ENCODE measurements at places on chromosomes 7 and 10.

DNA sequence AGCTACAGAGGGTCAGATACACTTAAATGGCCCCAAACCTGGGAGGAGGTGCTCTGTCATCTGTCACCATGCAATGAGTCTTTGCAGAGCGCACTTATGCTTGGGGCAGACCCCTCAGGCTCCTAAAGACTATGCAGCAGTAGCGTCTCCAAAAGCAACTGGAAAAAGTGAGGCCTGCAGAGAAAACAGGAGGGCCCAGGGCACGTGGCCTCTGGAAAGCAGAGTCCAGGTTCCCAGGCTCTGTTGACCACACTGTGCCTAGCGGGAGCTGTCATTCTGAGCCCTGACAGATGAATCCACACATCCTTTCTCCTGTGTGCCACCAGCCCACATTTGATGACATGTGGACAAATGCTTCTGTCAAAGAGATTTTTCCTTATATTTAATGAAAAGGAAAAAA lies 66.4 kb downstream of the MINDY4 start:
- DNase-seq, result no peak

- DNase-seq, result no peak
Observed at GRCh38 chr7:100152937-100153666, 4.4 kb downstream of the LAMTOR4 start.

GRCh38 chr7:105267244-105267643 lies 121.5 kb downstream of the SRPK2 start:
- DNase-seq, result no peak

GRCh38 chr7:33582104-33582503 lies 323.2 kb upstream of the BMPER start:
- no peak for DNase-seq

DNA sequence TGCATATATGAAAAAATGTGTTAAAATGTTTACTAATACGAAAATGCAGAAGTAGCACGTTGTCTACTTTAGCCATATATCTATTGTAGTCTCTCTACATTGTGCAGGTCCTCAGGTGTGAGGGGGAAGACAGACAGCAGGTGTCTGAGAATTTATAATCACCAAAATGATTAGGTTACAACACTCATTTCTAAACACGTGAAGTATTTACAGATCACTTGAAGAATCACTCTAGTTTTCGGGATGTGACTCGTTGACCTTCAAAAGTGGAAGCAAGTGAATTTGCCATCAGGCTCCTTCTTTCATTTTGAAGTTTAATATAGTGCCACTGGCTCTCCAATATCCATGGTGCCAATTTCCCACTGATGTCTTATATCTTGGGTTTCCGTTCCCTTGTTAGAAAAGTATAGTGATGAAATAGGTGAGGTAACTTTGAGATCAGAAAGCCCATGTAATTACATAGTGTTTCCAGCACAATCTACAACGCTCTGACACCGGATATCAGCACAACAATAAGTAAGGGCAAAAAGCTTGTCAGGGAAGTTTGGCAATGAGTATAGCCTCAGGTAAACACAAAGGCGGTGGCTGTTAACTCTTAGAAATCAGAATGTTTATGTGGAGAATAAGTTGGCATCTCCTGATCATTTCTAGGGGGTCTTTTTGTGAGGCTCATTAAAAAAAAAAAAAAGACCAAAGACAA lies 57.5 kb upstream of the SP4 start:
- peak; percentile 14 for DNase-seq

DNA sequence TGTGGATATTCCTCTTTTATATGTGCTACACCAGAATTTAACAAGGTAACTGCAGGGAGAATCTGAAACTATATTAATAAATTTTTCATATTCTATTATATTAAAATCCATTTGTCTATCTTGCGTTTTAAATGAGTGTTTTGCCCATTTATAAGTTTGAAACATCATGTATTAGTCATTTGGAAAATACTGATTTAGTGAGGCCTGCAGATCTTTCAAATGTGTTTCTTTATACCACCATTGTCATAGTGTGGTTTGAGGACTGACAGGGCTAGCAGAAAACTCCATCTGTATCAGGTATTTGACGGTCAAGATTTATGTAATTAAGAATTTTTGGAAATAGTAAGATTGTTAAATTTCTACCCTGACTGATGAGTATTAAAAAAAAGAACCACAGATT lies 29.3 kb downstream of the MAPK8 start:
- no peak for DNase-seq

- DNase-seq, result no peak
Observed at GRCh38 chr7:90312745-90313144, 8.4 kb downstream of the FAM237B start.

- DNase-seq, result peak; percentile 27
Observed at GRCh38 chr7:13990319-13990983, 985 bp upstream of the ETV1 start.

- no peak for DNase-seq
Observed at GRCh38 chr7:129479831-129480230, 22.5 kb upstream of the SMKR1 start.

DNA sequence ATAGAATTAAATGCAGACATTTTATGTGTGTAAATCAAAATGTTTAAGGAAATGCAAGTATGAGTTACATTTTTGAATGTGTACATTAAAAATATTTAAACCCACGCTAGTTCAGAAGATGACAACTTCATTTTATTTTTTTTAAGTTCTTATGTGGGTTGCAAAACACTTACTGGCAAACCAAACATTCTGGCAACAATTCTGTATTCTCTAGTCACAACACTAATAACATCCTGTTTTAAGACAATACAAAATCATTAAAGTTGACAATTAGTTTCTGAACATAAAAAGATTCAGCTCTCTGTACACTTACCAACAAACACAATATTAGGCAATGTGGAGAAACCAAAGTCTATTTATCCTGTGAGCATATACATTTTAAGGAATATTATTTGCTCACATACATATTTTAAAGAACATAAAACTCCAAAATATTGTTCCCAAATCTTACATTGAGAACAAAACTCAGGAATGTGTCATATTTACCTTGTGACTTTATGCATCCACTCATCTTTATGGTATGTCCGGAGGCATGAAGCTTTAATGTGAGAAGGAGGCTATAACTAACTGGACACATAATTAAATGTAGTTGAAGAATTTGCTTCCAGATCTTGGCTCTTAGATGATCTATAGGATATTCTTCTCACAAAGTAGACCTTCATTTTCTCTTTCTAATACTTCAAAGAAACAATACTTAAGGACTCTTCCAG lies 134.7 kb downstream of the DGKB start:
- no peak for DNase-seq

- DNase-seq, result no peak
Observed at GRCh38 chr10:80273523-80274170, 15.8 kb downstream of the MAT1A start.

DNA sequence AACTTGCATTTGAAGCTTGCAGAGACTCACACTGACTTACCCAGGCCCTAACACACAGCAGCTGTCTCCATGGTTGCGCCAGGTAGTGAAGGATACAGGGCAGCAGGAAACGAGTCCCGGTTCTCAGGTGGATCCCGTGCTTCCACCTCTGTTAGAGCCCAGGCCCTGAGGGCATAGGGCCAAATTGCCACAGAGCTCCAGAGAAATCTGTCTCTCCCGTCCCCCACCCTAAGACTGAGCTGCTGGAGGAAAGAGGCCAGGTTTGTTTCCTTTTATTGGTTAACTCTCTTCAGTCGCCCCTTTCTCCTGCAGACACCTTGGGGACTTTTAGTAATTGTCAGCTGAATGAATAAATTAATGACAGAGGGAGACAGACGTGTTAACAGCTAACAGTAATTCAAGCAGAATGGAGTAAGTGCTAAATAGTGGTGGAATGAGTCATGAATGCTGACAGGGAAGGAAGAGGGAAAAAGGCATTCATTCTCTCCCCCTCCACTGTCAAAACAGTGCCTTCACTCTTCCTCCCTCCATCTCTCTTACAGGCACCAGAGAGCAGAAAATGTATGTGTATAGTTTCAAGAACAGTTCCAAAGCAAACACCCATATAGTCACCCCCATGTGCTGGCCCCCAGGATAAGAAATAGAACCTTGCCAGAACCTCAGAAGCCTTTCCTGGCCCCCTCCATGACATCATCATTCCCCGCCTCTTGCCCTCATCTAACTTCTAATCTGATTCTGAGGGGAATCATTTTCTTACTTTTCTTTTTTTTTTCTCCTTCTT lies 16.8 kb upstream of the DLG5 start:
- no peak for DNase-seq

DNA sequence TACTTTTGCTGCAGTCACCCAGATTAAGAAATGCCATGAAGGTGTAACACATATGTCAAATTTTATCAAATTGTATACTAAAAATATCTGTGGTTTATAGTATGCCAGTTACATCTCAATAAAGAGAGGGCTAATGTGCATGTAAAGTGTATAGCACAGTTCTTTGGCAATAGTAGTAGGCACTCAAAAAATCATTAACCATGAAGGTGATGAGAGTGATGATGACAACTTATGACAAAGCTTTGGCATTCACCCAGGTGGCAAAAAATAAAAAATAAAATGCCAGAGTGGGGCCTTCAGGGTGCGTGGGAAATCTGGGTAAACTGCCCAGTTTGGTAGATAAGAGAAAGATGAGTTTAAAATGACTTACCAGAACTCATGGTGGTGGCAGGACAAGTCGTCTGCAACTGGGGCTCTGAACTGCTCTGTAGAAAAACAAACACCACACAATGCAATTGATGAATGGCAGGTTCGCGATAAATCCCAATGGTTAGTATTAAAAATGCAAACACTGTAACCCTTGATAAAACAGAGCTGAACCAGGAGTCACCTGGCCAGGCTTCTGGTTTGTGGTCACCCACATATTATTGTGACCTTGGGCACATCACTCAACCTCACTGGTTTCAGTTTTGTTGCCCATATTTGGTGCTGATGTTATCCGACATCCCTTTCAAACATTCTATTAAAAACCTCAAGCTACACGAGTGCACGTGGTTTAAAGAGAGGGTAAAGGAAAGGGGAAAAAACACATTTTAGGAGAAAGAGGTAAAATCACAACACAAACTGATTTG lies 120.2 kb downstream of the SORBS1 start:
- peak; percentile 44 for DNase-seq

DNA sequence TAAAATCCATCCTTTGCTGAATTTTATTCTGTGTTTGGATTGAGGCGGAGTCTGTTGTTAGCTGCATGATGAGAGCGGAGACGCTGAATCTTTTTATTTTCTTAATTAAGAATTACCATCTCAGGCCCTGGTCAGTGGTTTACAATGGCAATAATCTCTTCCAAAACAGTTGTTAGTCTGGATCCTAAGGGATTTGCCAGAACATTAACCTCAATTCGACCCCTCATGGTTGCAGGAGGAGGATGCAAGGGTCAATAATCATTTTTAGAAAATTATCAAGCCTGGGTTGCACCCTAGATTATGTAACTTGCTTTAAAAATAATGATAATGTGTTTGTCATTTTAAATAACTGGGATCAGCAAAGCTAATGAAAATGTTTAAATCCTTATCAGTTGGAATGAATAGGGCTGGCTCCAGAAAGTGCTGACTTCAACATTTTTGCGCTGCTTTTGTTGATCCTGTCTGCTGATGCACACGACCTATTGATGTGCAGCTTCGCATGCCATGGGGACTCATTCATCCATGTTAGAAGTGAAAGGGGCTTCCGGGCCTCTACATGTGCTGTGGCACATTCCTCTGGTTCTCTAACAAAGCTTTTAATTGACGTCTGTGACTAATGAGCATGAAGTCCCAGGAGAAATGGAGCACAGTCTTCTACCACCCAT lies 80.7 kb upstream of the KIAA1217 start:
- no peak for DNase-seq

DNA sequence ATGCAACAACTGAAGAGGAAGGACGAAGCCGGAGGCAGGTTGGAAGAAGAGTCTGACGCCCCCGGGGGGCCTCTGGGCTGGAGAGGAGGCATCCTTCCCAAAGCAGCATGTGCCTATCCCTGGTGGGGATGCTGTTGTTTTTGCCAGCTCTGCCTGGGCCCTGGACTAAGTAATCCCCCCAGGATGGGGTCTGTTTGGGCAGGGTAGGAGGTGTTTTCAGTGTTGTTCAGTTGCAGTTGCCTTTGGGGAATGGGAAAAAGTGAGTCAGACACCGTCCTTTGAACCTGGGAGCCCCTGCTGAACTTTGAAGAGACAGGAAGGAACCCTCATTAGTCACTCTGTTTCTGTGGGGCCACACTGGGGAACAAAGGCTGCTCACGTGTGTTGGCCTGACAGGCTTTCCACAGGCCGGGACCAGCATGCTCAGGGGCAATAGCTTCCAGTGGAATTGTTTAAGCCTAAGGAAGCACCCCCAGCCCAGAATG lies 35.2 kb upstream of the GDF10 start:
- peak; percentile 87 for DNase-seq

- DNase-seq, result no peak
Observed at GRCh38 chr7:47375121-47375938, 206.6 kb downstream of the TNS3 start.
